ENCODE measurements at places on chromosomes 12 and 14.

DNA sequence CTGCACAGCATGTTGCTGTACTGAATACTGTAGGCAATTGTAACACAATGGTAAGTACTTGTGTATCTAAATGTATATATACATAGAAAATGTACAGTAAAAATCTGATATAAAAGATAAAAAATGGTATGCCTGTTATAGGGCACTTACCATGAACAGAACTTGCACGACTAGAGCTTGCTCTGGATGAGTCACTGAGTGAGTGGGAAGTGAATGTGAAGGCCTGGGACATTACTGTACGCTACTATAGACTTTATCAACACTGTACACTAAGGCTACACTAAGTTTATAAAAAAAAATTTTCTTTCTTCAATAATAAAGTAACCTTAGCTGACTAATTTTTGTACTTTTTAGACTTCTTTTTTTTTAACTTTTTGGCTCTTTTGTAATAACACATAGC, 24.2 kb upstream of the NEDD1 start:
- no peak for DNase-seq

GRCh38 chr12:75205558-75205957, 4.1 kb downstream of the KCNC2 start:
- no peak for DNase-seq

DNA sequence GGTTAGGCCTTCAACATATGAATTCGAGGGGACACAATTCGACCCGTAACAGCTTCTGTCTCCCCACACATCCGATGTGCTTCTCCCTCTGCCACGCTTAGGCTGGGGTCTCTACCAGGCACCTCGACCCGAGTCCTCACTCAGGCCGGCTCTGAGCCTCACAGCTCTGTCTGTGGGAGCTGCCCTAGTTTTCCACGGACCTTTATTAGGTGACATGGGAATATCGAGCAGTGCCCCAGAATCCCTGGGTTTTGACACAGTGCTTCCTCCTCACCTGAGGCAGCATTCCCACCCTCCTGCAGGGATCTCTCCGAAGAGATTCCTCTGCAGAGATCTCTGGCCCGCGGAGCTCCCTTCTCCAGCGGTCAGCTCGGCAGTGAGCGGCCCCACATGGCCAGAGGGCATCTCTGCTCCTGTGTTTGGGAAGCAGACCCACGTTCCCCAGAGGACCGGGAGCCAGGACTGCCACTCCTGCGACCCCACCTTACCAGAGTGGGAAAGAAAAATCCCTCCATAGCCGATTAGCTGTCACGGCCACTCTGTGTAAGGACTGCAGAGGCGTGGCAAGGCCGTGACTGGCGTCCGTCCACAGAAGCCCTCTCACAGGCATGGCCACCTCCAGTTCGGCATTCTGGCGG, 21.2 kb downstream of the ZBTB42 start:
- peak; percentile 9 for DNase-seq

- no peak for DNase-seq
These were observed 8.2 kb downstream of the GNPNAT1 start for GRCh38 chr14:52783206-52783605.

GRCh38 chr12:103812789-103813188, 28.2 kb downstream of the NT5DC3 start:
- DNase-seq = no peak

DNA sequence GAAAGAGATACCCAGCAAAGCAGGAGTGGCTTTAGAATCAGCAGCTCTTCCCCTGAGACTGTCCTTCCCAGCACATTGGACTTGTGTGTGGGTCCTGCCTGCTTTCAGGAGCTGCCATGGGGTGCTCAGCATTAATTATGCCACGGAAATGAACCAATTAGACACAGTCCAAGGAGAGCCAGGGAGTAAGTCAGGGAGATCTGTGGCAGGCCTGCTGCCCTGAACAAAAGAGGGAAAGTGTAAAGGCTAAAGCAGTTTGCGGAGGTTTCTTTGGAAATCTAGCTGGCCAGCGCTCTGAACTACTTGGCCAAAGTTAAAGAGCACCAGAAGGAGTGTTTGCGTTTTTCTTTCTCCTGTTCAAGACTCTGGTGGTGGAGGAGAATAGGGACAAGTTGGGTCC, 65.7 kb upstream of the SRSF5 start:
- no peak for DNase-seq

DNA sequence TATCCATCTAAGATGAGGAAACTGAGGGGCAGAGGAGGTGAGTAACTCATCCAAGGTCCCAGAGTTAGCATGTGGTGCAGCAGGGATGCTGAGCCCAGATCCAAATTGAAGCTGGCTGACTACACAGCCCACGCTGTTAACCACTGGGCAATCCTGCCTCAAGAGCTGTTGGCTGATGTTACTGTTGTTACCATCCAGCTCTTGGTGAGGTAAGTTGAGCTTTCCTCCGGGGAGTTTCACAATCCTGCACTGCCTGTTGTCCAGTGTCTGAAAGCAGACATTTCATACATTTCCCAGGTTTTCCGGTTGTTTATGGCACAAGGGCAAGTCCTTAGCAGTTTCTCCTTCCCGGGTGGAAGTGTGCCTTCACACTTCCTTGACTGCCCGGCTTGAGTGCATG, 14.5 kb downstream of the CYP46A1 start:
- DNase-seq = peak; percentile 25

- DNase-seq = no peak
These were observed 19.1 kb downstream of the SH2B3 start for GRCh38 chr12:111424793-111425251.

- DNase-seq = no peak
These were observed 90.7 kb downstream of the PPFIA2 start for GRCh38 chr12:81668475-81668874.

DNA sequence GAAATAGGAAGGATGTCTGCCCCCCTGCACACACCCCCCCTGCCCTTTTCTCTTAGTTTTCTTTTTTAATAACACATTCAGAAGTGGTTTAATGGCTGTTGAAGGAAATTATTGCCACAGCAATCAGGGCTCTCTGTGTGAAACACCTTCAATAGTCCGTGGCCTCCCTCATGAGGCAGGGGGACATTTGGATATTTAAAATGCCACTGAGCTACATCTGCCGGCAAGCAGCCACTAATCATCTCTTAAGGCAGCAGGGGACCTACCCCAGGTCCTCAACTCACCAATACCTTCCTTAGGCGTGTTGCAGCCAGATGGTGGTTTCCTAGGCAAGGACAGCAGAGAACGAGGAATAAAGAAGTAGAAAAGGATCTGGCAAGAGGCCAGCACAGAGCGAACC, 283.2 kb downstream of the TTC8 start:
- DNase-seq = no peak

DNA sequence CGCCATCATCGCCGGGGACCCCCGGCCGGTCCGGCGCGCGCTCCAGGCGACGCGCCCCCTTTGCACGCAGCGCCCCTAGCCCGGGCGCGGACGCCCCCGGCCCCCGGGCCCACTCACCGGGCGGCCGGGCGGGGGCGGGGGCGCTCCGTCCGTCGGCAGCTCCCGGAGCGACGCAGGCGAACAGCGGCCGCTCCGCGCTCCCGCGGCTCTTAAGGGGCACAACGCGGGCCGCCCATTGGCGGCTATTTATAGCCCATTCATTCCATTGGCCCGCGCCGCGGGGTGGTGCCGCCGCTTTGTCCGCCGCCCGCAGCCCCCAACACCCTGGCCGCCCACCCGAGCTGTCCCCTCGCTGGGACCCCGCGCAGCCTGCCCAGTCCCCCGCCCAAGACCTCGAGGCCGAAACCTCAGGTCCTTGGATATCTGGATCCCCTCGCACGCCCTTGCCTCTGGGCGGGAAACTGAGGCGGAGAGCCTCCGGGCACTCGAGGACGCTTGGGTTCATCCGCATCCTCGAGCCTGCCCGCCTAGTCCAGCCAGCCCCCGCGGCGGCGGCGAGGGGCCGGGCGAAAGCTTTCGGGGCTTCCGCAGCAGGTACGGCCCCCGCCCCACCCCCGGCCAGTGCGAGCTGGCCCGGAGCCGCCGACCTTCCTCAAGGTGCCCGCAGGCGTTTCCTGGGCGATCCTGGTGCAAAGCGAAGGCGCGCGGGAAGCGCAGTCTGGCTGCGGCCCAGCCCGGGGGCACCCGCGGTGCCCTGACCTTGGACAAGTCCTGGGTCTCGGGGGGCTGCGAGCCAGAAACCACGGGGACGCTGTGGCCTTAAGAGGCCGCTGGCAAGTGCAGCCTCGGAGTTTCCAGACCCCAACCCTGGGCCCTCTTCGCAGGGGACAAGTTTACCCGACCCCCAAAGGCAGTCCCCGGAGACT, at the start of gene CKB:
CKB (minus strand) TSS at position 182 of the 926 bp plus-strand sequence. CDS start 337 bp downstream, outside the sequence.
- DNase-seq = no peak

- no peak for DNase-seq
These were observed 198.4 kb upstream of the ATXN7L3B start for GRCh38 chr12:74339211-74339610.

DNA sequence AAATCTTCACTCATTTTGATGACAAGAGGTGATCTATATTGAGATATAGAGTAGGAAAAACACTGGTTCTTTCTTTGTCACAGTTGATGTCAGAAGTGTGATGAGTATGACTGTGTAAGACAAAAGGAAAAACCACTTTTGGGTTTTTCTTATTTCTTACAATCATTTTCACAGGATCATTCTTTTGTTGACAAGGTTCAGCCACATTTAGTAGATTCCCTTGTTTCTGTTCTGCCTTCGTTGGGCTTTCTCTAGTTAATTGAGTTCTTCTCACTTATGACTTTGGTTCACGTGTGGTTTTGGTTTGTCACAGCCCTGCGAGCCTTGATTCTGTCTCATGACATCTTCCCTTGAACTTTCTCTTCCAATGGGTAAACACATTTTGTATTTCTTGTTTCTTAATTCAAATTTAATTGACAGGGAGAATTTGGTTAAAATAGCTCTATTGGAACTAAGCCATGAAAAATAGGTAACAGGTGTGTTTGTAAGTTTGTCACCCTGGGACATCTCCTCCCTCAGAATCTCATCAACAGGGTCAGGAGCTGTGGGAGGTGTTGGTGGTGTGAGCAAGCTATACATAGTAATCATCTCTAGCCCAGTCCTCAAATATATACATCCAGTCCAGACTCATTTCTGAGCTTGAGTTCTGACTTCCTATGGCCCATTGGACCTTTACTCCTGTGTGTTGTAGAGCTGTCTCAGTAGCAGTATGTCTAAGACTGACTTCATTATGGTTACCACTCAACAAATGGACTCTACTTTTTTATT, 255.3 kb downstream of the BMP4 start:
- DNase-seq = no peak

GRCh38 chr14:73715707-73716106, 1.5 kb upstream of the PNMA1 start:
- DNase-seq = no peak

DNA sequence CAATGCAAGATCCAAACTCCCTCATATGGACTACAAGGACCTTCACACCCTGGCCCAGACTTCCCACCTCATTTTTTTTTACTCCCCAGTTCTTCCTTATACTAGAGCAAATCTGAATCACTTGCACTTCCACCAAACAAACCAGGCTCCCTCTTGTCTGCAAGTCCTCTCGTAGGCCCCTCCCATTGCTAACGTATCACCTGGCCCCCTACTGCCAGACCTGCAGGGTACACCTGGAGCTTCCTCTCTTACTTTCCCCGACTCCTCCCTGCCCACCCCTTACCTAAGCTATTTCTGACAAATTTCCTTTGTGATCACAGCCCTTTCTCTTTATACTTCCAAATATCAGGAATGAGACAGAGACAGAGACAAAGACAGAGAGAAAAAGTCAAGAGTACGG, 463.9 kb downstream of the GALC start:
- no peak for DNase-seq

GRCh38 chr12:92488735-92489134, 214.1 kb upstream of the PLEKHG7 start:
- no peak for DNase-seq

GRCh38 chr14:69077841-69078240, 75.1 kb downstream of the DCAF5 start:
- DNase-seq = no peak

GRCh38 chr12:12958886-12959285, 6.9 kb upstream of the GPRC5D start:
- no peak for DNase-seq

- DNase-seq = no peak
These were observed 146.8 kb upstream of the RASSF8 start for GRCh38 chr12:25811656-25812126.

DNA sequence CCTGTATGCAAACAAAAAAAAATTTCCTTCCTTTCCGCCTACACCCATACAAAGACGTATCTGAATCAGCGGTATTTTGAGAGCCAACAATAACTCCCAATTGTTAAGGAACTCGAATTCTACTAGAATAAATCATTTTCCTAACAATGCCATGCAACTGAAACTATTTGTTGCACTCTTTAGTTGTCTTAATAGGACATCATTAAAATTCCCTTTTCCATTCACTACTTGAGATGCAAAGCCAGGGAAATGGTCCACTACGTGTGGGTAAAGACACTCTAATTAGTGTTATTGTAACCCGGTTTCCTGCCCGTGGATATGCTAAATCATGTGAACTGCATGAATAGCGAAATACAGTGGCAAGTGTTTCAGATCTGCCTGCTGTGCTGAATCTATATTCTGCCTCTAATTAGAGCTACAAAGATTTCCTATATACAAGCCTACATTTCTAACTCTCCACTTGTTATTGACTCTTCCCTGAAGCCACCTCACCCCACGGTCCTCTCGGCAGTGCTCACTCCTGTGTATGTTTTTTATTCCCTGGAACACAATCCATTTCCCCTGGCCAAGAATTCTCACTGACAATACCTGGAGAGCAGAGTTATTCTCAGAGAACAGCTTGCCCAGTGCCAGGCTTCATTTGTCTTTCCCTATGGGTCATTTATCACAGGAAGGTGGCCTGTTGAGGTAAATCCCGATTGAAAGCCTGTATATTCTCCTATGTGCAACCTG, 168.3 kb downstream of the PAWR start:
- no peak for DNase-seq

GRCh38 chr12:46005823-46006222, 15.4 kb upstream of the SCAF11 start:
- DNase-seq = no peak

- DNase-seq = no peak
These were observed 116.1 kb downstream of the C12orf42 start for GRCh38 chr12:103379670-103380069.

GRCh38 chr12:89085421-89085820, 266.9 kb downstream of the DUSP6 start:
- DNase-seq = no peak

GRCh38 chr14:104405360-104406226, 174.0 kb upstream of the C14orf180 start:
- no peak for DNase-seq

GRCh38 chr14:95021588-95021987, 135.7 kb downstream of the DICER1 start:
- no peak for DNase-seq

DNA sequence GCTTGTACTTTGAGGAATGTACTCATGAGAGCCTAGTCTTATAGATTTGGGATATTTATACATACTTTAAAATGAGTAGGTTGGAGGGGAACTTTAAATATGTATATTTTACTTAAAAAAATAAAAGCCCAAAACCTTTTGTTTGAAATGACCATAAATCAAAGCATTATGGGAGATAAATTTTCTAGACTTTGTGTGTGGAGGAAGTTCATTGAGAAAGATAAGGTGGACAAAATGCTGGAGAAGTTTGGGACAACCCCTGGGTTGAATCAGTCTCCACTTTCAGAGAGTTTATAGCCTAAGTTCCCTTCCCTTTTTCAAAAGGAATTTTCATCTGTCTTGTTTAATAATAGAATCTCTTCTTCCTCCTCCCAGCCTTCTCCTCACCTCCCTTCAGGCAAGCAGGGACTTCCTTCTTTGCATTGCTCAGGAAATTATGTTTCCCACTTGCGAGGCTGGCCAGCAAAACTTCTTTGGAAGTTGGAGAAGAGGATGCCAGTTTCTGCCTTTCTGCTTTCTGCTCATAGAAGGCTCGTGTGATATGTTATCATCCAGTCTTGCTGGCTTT, 54.2 kb downstream of the CHST11 start:
- DNase-seq = no peak

- peak; percentile 73 for DNase-seq
These were observed 789.6 kb downstream of the NRXN3 start for GRCh38 chr14:78959674-78960264.

Measured in left forelimb (tissue), 1 donor.